Posterior vena cava (tissue), 2 donors: ENCODE measurements at places on chromosomes 7 and 10. TPM values are rescaled to one million over a fixed set of nuclear protein-coding genes. Genes with fewer than 3 reads are reported as not detected.

DNA sequence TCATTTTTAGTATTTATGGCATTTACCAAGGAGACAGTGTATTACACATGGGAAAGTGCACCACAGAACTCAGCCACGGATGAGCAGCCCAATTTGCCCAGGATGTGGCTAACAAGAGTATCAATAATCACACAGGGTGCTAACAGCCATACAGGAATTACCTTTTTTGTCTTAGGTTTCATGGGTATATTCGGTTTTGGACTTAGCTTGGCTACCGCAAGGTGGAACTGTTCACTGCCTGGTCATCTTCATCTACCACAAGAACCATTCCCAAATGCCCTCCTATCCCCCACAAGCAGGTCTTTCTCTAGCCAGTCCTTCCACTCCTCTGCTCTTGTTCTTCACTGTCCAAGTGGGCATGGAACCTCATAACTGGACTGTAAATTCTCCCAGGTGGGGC is 6.0 kb downstream of the PDLIM1 start:
- DNase-seq, result no peak

- no peak for DNase-seq
Measured at GRCh38 chr7:40468891-40469864, 334.4 kb downstream of the SUGCT start.

GRCh38 chr10:3107426-3107961 is 40.1 kb downstream of the PFKP start:
- DNase-seq, result peak; percentile 95

DNA sequence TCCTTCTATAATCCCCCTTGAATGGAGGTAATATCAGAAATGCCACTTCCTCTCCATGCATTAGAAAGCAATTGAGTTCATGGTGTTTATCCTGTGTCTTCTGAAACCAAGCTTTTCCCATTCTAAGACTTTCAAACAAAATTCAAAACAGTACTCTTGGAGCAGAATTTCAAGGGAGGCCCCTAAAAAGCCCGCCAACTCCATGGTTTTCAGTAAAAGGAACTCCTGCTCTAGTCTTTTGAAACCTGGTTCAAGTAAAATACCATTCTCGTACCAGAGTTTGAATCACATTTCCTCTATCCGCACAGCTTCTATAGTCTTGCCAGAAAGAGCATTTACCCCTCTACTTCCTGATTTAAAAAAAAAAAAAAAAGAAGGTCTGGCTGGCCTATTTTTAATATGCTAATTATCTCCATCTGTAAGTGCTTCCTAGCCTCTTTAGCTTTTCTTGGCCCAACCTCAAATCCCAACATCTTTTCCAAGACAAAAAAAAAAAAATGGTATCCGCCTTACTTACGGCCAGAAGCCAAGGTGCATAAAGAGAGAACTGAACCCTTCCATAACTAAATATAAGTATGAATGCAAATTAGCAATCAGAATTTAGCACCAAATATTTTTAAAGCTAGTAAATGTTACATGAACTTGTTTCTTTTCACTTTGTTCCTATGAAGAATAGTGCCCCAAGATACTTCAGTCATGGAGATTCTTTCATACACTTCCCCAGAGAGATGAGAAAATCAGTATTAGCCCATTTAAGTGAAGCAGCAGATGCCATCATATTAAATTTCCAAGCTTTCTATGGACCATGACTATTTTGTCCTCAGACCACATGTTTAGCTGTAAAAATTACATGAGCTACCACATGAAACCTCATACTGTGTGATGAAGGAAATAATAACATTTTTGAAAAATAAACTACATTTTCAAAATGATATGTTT is 199.9 kb upstream of the FAM3C start:
- no peak for DNase-seq

GRCh38 chr7:888081-889024 is 12.0 kb downstream of the GET4 start:
- DNase-seq, result no peak

GRCh38 chr10:91190876-91191583 is 29.4 kb upstream of the PCGF5 start:
- DNase-seq, result no peak

GRCh38 chr7:11557627-11558026 is 274.4 kb downstream of the THSD7A start:
- no peak for DNase-seq

DNA sequence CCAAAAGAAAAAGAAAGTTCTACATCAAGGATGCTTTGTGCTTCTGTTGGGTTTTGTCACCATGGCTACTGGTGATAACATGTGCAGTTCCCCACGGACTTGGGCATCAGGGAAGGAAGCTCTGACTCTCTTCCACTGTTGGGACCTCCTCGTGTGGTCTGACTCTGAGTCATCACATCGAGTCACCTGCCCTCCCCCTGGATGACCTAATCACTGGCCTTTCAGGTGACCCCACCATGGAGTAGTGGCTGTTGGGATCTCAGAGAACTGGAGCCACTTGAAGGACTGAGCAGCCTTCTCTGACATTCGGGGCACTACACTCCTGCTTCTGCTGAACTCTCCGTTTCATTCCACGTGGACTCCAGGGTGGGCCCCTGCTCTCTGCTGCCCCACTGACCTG is 60.8 kb upstream of the DOCK1 start:
- no peak for DNase-seq

DNA sequence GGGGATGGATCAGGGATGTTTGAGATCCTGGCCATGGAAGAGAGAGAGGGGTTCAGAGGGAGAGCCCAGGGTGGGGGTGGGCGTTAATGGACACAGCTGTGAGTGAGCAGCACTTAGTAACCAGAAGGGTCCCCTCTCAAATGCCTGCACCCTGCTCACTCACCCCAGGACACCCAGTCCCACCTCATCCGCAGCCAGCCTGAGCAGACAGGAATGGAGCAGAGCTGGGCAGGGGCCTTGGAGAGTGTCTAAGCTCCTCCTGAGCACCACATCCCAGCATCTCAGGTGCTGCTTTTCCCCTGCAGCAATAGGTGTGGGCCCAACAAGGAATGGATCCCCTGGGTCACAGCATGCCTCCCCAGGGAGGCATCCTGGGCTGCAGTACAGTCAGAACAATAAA is 5.3 kb downstream of the FAM24A start:
- DNase-seq, result no peak

DNA sequence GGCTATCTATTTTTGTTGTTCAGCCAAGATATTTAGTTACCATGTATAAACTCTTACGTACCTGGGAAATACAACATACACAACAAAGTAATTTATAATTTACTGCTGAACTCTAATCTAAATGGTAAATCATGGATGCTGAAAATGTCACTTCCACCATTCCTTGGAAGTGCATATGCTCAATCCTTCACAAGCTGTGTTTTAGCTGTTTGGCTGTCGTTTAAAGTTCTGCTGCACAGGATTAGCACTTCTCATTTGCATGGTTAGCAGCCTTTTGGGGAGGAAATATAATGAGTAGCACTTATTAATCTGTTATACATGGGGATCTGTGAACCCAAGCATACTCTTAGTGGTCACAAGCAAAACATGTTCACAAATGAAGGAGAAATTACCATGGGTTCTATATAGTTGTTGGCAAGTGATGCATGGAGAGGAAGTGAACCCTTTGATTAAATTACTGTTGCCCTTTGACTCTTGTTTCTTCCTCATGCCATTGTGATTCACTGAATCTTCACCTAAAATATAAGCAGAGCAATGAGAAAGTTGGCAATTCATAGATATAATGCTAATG is 18.5 kb downstream of the PIK3CG start:
- DNase-seq, result no peak

DNA sequence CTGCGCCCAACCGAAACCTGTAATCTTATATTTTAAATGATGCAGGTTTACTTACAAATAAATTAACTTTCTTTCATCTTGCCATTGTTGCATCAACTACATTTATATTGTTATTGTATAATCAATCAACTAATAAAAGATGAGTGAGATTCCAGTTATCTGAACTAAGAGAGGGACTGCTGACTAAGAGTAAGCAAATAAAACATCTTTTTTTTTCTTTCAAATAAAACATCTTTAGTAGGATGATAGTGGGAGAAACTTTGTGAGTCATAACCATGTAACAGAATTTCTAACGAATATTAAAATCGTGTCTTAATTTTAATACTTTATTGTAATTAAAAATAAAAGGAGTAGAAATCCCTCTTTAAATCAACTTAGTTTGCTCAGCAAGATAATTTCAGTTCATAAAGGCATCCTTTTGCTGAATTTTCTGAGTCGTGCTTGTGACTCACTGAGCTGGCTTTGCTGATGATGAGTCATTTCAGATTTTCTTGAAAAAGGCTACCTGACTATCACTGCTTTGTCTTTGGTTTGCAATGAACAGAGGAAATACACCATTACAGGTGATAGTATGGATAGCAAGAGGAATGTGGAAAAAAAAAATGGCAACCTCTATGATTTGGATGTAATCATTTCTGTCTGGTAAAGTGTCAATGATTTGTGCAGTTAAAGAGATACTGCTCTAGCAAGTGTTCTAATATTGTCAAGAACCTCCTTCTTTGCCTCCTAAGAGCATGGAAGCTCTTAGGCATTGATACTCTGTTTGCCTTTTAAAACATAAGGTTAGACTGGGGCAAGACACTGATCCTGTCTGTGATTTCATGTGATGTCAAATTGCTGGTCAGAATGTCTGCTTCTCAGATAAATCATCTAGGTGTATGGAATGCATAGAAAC is 119.5 kb downstream of the GPR158 start:
- DNase-seq, result no peak

DNA sequence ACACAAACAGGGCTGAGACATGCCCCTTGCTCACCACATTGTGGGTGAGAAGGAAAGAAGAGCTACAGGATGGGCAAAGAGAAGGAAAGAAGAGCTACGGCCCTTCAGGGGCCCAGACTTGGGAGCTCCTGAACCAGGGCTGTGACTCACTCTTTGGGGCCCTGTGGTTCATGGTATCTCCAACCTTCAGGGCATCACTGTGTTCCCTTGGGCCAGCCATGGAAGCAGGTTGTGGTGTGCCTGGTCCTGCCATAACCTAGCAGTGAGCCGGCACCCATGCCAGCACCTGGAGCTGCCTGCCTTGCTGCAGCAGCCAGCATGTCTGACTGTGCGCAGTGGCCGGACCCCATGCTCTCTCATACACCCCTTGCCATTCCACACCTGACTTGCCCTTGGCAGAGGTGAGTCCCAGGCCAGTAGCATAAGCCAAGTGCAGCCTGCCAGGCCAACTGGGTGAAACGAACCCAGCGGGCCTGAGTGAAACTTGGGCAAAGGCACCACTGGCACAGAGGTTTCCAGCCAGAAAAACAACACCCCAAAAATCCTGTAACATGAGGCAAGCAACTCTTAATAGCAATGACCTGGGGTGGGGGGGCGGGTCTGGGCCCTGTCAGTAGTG is 89.0 kb upstream of the CACUL1 start:
- DNase-seq, result no peak

- DNase-seq, result no peak
Measured at GRCh38 chr7:134888141-134888740, 98.1 kb upstream of the AGBL3 start.

- no peak for DNase-seq
Measured at GRCh38 chr7:45658716-45659495, 84.7 kb downstream of the ADCY1 start.

DNA sequence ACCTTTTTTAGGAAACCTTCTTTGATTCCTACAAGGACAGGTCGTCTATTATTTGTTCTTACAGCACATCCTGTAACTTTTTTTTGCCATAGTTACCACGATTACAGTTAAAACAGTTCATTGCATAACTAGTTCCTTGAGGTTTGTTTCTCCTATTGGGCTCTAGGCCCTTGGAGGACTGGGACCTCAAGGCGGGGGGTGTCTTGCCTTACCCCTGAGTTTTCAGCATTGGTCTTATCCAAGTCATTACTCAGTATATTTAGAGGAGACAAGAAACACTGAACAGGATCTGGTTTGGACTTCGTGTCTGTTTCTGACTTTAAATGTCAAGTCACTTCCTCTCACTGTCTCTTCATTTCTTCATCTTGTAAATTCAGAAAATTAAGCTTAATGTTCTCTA is 369.8 kb downstream of the SDK1 start:
- no peak for DNase-seq

DNA sequence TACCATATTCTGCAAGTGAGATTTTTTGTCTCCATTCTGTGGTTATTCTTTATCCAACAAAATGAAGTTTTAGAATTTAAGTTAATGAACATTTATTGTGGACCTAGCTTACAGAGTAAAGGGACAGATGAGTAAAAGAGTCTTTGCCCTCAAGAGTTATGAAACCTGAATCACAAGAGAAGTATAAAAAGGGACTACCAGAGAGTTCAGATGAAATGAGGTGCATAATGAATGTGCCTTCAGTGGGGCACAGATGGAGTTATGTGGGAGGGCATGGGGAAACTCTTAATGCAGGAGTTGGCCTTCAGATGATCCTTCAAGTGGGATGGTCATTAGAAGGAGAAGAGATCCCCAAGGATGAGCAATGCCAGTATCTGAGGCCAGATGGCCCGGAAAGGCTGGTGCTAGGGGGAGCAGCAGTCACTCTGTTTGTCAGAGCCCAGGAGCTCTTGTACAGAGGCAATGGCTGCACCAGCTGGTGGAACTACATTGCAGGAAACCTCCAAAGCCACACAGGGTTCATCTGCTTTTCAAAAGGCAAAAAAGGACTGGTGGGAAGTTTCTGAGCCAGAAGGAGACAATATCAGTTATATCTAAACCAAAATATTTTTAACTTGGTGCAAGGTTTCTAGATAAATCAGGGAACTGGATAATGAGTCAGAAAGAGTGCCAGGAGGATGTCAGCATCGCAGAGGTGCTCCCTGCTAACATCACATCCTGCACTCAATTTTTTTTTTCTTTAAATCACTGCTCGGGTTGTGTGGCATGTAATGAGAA is 162.0 kb downstream of the KLF6 start:
- DNase-seq, result no peak

DNA sequence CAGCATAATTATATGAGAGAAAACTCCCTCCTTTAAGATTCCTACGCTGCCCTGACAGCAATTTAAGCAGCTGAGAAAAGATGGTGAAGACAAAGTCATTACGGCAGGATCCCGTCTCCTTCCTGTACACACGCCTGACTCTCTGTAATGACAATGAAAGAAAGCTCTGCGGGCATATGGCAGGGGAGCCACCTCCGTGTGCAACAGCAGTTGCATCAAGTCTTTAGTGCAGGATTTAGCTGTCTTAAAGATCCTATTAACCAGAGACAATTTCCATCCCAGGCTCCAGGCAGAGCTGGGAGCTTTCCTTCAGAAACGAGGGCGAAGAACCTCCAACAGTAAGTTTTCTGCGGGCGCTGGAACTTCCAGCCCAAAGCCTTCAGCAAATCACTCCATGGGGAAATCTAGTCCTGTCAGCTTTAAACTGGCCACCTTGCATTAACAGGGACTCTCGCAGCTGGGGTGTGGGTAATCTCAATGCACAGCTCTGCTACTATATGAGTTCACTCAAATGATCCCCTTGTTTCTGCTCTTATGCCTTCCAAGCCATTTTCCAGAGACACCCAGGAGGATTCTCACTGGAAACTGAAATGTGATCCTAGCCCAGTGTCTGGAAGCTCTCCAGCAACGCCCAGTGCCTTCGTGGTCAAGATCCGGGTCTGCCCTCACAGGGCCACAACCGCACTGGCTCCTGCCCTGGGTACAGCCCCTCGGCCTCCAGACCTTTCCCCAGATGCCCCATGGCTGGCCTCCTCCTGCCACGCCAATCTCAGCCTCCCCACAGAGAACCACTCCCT is 74.9 kb downstream of the CTBP2 start:
- peak; percentile 80 for DNase-seq

GRCh38 chr7:36606976-36607720 is 117.1 kb downstream of the AOAH start:
- no peak for DNase-seq

GNAT3 gene
- not detected for total RNA-seq

NYAP1 gene
- 1.4 TPM for total RNA-seq

CDC14C gene
- not detected for total RNA-seq

PPP1R17 gene
- not detected for total RNA-seq

PURB gene
- 27.7 TPM for total RNA-seq
